Thyroid gland (tissue), 4 donors: ENCODE measurements at places on chromosomes 3 and 15. TPM values are rescaled to one million over a fixed set of nuclear protein-coding genes. Genes with fewer than 3 reads are reported as not detected.

The TMCO5A gene
- not detected for total RNA-seq

The GASK1A gene
- 9.5 TPM for total RNA-seq

The LYSMD2 gene
- total RNA-seq: 13.3 TPM

The IGSF11 gene
- 0.29 TPM for total RNA-seq

The PARP3 gene
- total RNA-seq: 45.8 TPM

The SNUPN gene
- total RNA-seq: 31.8 TPM

The CCDC13 gene
- 4.0 TPM for total RNA-seq

- DNase-seq: no peak
Measured at GRCh38 chr3:47491777-47492176, 16.0 kb upstream of the SCAP start.

DNA sequence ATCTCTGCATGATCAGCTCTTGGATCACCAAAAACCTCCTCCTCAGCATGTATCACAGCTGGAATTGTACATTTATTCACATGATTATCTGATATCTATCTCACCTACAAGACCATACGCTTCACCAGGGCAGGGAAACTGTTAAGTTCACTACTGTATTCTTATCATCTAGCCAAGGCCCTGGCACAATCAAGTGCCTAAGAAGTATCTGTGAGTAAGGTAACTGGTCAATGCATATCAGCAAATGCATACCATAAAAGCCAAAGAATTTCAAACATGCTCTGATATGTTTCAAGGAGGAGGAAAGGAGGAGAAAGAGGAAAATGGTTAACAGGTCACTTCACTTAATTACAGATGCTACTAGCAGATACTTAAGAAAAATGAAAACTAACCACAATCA, 158.4 kb downstream of the LIPC start:
- no peak for DNase-seq

DNA sequence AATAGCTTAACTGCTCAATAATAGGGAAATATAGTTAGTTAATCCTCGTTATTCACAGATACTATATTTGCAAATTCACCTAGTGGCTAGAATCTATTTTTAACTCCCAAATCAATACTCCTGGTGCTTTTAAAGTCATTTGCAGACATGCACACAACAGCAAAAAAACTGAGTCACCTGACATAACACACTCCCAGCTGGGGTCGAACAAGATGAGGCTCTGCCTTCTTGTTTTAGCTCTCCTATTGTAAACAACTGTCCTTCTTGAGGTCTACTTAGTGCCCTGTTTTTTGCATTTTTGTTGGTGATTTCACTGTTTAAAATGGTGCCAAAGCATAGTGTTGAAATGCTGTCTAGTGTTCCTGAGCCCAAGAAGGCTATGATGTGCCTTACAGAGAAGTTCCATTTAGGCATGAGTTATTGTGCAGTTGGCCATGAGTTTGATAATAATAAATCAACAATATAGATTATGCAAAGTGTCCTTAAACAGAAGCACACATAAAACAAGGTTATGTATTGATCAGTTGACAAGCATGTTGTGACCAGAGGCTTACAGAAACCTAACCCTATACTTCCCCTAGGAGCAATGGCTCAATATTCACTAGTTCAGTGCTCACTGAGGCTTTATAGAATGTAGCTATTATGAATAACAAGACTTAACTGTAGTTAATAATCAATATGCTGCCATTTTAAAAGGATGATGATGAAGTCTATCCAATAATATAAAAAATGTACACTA, 18.6 kb downstream of the MAP3K13 start:
- DNase-seq: no peak

- DNase-seq: no peak
Measured at GRCh38 chr3:117547956-117548550, 838.5 kb downstream of the TUSC7 start.

DNA sequence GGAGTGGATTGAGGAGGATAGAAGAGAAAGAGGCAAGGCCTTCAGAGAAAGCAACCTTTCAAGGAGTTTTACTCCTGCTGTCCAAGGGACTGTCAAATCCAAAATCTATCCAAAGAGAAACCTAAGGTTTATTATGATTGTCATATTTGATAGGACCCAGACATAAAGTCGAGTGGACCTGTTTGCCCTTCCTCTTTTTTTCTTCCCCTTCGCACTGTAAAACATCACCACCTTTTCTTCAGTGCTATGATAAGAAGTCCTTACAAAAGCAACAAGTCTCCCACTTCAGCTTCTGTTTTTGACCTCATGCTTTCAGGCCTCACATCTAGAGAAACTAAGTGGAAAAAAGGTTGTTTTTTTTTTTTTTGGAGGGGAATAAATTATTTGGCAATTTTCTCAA, 73.0 kb downstream of the TRPC1 start:
- DNase-seq: no peak

DNA sequence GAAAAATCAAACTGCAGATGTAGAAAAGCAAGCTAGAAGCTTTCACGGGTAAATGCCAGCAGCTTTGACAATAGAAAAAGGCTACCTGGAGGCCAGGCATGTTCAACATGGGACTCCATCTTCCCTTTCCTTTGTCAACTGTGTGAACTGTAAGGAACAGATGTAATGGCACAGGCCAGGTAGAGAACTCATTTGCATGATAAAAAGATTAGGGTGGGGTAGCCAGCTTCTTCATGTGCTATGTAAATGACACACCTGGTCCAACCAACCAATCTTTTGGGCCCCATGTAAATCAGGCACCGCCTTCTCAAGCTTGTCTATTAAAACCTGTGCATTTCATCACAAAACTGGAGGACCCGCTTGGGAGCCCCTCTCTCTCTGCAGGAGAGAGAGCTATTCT, 686.5 kb upstream of the GOLIM4 start:
- DNase-seq: no peak

DNA sequence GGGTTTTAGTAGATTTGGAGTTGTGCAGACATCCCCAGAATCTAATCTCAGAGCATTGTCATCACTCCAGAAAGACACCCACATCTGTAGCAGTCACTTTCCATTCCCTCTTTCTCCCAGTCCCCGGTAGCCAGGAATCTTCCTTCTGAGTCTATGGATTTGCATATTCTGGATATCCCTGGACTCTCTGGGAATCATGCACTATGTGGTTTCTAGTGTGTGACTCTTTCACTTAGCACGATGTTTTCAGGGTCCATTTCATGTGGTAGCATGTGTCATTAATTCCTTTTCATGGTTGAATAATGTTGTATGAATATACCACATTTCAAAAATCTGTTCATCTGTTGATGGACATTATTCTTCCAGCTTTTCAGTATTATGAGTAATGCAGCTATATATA, 29.3 kb downstream of the FBLN2 start:
- DNase-seq: no peak

- peak; percentile 14 for DNase-seq
Measured at GRCh38 chr15:63870487-63871209, 36.9 kb upstream of the HERC1 start.

GRCh38 chr3:105686278-105686897, 182.4 kb downstream of the CBLB start:
- no peak for DNase-seq

- no peak for DNase-seq
Measured at GRCh38 chr3:158248261-158248660, 138.4 kb downstream of the RSRC1 start.

- no peak for DNase-seq
Measured at GRCh38 chr3:42102571-42102970, 11.4 kb downstream of the TRAK1 start.

- no peak for DNase-seq
Measured at GRCh38 chr15:39102431-39102830, 478.4 kb upstream of the THBS1 start.

GRCh38 chr3:50583897-50584296, 14.6 kb downstream of the HEMK1 start:
- DNase-seq: peak; percentile 99

DNA sequence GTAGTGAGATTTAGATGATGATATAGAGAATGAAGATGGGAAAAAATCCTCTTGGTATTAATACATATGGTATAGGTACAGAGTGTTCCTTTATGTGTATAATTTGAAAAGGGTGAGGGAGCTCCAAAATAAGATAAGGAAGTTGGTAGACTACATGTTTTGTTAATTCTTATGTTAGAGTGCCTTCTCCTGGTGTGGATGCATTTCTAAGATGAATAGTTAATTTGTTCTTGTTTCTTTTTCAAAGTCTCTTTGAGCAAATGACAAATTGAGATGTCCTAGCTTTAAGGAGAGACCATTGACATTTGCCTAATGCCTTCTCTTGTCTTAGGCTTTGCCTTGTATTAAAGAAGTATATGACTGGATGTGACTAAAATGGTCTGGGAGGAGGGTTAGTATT, 34.1 kb downstream of the AKAP13 start:
- DNase-seq: no peak

GRCh38 chr3:20573175-20573574, 387.2 kb upstream of the SGO1 start:
- no peak for DNase-seq

- DNase-seq: no peak
Measured at GRCh38 chr15:58228718-58229117, 90.5 kb downstream of the AQP9 start.

GRCh38 chr3:126350502-126351085, 6.6 kb downstream of the KLF15 start:
- DNase-seq: no peak

DNA sequence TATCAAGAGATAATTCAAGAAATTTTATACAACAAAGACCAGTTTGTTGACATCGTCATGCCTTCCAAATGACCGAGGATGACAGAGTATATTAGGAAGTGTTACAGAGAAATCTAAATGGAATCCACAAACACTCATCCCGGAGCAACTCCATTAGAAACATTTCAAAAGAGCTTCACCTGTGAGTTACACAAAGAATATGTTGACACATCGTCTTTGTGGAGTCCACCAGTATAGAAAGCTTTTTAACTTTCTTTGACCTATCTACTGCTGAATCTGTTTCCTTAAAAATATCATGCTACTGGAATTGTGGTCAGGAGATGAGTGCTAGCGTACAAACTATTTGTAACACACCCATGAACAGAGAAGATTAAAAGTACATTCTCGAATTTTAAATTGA, 130.4 kb downstream of the SUCLG2 start:
- DNase-seq: no peak

DNA sequence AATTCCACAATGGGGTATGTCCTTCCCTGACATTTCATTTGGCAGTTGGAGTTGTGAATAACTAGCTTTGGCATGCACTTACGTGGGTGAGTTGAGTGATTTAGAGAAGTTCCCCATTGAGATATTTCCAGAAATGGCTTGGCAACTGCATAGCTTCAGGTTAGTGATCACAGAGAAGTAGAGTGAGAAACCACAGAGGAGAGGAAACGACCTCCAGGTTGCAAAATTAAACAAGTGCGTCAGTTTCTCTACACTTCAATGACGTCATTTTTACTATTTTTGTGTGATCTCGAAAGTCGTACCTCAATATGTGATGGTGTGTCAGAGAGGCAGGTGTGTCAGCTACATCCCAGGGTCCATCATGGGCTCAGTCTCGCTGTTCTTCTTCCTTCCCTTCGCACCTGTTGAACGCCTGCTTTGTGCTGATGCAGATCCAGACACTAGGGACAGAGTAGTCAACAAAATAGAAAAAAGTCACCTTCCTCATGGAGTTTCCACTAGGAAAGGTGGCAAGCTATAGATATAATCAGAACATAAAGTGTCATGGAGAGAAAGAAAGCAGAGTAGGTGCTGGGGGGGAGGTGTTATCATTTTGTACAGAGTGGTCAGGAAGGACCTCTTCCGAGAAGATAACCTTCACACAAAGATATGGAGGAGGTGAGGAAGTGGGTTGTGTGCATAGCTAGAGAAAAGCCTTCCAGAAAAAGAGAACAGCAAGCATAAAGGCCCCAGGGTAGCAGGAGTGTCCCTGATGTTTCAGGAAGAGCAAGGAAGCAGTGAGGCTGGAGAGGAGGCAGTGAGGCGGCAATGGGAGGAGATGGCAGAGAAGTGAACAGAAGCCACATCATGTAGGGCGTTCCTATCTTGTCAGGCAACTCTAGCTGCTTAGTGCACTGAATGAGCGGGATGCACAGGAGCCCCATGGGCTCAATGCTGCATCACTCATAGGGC, 75.6 kb downstream of the MCTP2 start:
- no peak for DNase-seq

DNA sequence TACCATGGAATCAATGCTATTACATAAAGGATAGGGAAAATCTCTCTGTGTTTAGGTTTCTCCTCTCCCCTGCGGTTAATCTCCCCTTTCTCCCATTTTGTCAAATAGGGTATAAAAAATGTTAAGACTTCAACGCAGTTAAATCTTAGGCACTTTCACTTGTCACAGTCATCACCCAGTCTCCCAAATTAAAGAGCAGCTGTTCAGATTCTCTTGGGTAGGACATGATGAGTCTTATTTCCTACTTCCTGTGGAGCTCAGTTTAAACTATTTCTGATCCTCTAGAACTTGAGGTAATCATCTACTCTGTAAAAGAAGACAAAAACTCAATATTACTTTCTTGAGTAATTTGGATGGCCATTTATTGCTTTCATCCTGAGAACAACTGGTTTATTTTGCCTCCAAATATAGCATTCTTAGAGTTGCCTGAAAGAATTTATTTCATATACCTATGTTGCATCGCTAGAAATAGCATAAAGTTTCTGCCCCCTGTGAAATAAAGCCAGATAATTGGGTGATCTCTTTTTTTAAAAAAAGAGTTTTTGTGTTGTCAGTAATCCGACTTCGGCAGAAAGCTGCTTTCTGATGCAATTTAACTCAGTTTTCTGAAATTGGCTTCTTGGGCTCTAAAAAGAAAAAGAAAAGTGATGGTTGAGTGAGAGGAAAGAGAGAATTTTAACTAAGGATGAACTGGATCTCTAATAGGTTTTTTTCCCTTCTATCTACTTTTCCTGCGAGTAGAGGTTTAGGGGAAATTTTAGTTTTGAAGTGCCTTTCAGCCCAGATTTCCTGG, 20.7 kb downstream of the RAP2B start:
- DNase-seq: no peak

GRCh38 chr3:46092702-46093080, 65.4 kb upstream of the XCR1 start:
- no peak for DNase-seq

- DNase-seq: peak; percentile 44
Measured at GRCh38 chr3:61847784-61848462, 286.6 kb downstream of the PTPRG start.
